ENCODE measurements at places on chromosomes 13 and 19.
A peak's percentile ranks its signal among the peaks of the same experiment; 100 is the strongest.

DNA sequence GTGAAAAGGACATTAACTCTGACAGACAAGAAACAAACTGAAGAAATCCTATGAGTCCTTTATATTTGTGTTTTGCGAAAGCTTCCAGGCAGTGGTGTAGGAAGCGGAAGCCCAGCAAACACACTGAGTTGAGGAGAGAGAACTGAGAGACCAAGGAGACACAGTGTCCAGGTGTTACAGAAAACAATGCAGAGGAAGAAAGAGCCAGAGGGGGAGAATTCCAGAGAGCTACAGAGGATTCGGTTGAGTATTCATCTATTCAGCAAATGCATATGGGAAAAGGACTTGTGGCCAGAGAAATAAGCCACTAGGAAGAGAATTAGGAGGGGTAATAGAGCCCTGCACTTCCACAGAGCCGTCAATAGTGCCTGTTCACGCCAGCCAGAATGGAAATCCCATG lies 183.5 kb downstream of the LIG4 start:
- DNase-seq: no peak

- no peak for DNase-seq
Measured at GRCh38 chr19:435707-436412, 25.0 kb downstream of the SHC2 start.

DNA sequence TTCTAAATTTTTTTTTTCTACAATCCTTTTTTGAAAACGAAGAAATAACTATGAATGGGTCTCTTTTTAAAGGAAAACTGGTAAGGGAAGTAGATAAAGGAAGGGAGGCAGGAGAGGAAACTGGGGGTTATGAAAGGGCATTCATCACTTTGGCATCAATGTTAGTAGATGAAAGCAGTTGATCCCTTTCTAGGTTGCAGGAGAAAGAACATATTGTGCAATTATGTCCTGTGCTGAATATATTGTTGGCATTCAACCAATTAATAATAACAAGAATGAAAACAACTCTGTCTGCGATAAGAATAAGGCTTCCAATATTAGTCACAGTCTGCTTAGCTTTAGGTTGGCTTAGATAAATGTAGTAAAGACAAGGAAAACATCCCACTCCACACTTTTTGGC lies 796.8 kb upstream of the KLHL1 start:
- no peak for DNase-seq

DNA sequence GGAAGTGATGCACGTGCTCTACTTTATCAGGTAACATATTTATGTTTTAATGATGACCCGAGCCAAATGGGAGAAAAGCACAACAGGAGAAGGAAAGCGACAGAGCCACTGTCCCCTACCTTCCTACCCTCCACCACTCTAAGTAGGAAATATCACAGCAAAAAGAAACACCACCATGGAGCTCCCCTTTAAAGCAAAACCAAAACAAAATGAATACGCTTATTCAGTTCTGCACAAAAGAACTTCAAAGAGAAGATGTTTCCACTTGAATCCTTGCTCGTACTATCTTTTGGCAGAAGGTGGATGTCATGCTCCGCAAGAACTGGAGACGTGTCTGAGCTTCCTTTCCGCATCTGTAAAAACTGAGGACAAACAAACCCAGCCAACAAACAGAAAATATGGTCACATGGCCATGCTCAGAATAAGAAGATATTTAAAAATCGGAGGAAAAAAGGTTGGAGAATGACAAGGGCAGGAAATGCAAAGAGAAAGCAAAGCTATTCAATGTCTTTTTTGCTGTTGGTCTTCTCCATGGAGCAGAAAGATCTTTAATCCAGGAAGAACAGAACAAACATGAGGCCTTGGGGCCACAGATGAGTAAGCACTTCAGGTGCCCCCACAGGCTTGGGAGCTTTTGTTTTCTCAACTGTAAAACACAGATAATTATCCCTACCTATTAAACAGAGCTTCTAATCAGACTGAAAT lies 19.5 kb downstream of the N4BP2L1 start:
- no peak for DNase-seq

GRCh38 chr19:29266001-29266400 lies 53.0 kb upstream of the UQCRFS1 start:
- no peak for DNase-seq

DNA sequence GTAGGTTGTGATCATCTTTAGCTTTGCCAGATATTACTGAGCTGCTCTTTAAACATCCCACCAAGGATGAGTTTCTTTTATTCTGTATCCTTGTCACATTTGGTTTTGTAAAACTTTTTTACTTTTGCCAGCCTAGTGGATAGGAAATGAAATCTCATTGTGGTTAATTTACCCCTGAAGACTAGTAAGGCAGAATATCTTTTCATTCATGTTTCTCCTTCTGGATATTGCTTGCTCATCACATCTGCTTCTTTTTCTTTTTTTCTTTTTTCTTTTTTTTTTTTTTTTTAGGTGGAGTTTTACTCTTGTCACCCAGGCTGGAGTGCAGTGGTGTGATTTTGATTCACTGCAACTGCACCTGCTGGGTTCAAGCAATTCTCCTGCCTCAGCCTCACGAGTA lies 31.3 kb downstream of the SIPA1L3 start:
- no peak for DNase-seq

DNA sequence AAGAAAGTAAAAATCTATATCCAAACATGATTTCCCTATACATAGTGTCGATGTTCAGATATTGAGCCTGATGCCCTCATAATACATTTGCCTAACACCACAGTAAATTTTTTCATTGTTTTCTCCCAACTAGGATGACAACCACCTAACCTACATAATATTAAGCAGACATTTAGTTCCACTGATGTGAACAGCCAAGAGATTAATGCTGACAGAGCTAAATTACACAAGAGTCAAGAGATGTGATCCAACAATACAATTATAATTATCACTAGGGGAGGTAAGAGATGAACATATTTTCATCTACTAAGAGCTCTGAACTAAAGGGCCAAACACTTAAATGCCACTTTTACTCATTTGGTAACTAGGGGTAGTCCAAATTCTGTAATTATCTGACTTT lies 145.9 kb downstream of the DACH1 start:
- no peak for DNase-seq

DNA sequence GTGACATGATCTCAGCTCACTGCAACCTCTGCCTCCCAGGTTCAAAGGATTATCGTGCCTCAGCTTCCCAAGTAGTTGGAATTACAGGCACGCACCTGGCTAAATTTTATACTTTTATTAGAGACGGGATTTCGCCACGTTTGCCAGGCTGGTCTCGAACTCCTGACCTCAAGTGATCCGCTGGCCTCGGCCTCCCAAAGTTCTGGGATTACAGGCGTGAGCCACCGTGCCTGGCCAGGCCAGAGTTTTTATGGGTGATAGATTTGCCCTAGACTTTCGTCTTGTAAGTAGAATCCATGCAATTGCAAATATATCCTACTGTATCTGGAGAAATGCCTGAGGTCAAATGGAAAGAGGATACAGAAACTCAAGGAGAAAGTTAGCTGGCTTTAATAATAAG lies 819.9 kb upstream of the SLITRK1 start:
- no peak for DNase-seq

DNA sequence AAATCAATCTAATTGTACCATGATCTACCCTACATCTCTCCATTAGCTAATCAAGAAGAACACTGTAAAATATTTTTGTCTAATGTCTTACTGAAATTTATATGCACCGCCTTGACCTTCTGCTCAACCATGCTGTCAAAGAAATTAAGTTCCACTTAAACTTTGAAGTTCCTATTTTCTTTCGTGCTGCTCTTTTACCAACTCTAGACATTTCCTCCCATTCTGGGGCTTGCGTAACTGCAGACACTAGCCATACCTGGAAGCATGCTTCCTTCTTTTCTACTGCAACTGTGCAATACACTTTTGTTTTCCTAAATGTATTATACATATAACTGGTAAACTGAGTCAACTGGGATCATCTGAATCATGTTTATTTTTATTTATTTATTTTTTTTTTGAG lies 8.5 kb upstream of the UBE2L5 start:
- DNase-seq: no peak

DNA sequence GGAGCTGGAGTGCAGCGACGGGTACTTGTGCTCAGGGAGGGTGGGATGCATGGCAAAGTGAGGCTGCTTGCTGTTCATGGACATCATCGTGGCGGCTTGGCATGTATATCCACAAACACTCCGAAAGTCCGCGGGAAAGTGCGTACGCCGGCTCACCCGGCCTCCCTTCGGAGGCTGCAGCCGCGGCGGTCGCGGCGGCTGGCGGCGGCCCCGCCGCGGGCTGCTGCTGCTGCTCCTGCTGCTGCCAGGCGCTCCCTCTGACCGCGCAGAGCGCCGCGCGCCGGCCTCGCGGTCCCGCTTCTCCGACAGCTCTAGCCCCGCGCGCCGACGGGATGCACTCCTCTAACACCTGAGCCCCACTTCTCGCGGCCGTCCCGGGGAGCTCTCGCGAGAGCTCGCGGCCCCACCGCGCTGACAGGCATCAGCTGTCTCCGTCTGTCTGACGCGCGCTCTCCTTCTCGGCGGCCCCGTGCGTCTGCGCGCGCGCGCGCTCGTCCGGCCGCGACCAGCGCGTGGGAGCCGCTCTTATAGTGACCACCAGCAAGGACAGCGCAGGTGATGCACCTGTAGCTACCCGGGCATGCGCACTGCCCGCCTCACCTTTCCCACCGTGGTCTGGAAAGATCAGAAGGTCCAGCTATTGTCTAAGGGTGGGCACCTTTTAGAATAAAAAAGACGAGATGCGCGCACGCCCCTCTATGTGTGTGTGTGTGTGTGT lies at the start of gene POU4F1:
Gene POU4F1 (minus strand): TSS at position 313 of the 718 bp plus-strand sequence. CDS start 226 bp downstream, at position 87.
- DNase-seq: no peak

- no peak for DNase-seq
Measured at GRCh38 chr13:35198613-35199200, 256.6 kb downstream of the NBEA start.

DNA sequence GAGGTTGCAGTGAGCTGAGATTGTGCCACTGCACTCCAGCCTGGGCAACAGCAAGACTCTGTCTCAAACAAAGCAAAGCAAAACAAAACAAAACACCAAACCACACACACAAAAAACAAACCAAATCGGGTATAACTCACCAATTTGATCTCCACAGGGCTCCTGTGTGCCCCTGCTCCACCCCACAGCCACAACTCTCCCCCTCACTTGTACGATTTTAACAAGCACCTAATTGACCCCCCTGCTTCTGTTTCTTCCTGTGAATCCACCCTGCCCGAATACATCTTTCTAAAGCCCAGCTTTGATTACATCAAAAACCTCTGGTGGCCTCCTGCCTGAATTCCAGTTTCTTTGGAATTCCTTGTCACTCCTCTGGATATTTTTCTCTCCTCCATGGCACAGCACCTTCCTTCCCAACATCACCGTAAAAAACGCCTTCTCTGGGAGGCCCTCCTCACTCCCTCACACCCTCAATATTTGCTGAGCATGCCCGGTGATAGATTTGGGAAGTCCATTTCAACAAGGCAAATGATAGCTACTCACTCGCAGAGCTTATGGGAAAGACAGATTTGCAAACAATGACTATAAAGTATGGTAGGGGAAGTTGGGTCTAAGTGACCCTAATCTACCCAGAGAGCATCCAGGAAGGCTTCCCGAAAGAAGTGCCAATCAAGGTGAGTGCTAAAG lies 11.6 kb upstream of the RANBP3 start:
- DNase-seq: no peak

GRCh38 chr19:33756177-33756576 lies 40.5 kb upstream of the KCTD15 start:
- DNase-seq: no peak

DNA sequence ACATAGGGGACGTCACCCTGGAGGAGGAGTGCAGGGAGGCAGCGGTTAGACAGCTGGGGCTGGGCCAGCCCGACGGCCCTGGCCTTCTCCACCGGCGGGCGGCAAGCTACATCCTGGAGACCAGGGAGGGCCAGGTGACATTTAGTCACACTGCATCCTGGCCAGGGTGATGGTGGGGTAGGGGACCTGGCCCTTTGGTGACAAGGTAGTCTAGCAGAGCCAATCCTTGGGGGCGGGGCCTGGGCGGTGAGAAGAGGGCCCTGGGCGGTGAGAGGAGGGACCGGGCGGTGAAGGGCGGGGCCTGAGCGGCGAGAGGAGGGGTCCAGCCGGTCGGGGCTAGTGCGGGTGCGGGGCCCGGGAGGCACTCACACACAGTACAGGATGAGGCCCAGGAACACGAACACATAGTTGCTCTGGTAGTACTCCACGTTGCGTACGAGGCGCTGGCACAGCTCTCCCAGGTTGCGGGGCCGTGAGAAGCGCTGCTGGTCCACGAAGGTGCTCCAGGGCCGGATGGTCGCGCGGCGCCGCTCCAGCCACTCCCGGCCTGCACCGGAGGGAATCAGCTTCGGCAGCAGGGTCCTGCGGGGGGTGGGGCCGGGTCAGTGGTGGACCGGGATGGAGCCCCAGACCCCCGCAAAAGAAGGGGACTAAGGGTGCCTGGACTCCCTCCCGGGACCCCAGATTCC lies 610 bp downstream of the RABAC1 start:
- peak; percentile 45 for DNase-seq

GRCh38 chr13:66700117-66700601 lies 530.0 kb downstream of the PCDH9 start:
- DNase-seq: no peak

- no peak for DNase-seq
Measured at GRCh38 chr19:3792114-3792513, 5.9 kb upstream of the MATK start.
